ENCODE measurements at places on chromosomes 2 and 18.

DNA sequence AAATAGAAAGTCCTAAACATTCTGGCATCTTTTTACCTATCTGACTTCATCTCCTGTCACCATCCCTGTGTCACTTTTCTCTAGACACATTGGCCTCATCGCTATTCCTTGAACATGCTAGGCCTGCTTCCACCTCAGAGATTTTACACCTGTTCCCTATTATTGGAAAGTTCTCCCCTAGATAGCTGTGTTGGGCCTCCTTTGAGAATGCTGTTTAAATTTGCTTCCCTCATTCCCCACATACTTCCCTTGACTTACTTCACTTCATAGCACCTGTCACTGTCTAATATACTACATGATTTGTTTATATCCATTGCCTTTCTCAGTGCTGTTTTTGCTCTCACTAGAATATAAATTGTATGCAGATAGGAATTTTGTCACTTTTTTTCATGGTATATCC is 317.0 kb upstream of the GCFC2 start:
- DNase-seq, result no peak

GRCh38 chr2:211237586-211238275 is 681.3 kb downstream of the CPS1 start:
- DNase-seq, result no peak

DNA sequence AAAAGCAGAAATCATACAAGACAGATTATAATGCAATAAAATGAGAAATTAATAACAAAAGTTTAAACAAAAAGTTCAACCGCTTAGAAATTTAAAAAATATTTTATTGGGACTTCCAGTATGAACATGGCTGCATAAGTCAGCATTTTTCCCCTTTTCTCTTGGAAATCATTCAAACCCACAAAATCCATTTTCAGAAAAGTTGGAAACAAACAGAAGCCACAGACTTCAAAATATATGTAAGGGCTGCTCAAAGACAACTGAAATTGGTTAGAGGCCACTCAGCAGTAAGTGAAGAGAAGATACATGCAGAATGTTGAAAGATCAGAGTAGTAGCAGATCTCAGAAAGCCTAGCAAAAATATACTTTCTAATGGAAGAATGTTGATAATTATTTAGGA is 194.0 kb downstream of the DYSF start:
- no peak for DNase-seq

DNA sequence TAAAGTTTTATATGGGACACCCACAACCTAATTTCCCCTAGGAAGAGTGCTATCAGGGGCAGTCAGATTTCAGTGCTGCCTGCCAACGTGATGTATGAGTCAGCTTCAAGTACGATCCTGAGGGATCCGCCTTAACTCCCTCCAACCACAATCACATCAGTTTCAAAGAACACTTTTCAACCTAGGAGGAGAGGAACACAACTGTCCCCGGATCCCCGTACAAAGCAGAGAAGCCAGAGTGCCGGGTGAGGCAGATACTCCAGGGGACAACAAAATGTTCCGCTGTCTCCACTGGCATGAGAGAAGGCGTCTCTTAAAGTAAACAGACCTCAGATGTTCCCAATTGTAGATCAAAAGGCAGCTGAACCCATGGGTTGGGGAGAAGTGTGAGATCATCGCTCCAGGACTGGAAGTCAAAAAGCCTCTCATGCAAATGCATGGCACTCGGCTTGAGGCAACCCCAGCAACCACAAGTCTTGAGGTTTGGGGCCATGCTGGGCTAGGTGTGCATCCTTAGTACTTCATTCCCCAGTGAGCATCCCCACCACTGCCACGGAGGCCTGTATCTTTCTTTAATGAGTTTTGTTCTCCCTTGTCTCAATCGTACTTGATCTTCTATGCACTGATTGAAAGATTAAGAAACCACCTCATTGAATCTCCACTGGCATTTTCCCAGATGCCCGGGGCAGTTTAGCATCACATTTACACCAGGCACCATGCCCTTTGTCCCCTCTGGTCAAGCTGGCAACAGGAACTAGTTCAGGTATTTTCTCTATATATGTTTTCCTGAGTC is 91.0 kb upstream of the CCBE1 start:
- DNase-seq, result no peak

GRCh38 chr2:172372436-172372835 is 55.0 kb upstream of the ITGA6 start:
- no peak for DNase-seq

DNA sequence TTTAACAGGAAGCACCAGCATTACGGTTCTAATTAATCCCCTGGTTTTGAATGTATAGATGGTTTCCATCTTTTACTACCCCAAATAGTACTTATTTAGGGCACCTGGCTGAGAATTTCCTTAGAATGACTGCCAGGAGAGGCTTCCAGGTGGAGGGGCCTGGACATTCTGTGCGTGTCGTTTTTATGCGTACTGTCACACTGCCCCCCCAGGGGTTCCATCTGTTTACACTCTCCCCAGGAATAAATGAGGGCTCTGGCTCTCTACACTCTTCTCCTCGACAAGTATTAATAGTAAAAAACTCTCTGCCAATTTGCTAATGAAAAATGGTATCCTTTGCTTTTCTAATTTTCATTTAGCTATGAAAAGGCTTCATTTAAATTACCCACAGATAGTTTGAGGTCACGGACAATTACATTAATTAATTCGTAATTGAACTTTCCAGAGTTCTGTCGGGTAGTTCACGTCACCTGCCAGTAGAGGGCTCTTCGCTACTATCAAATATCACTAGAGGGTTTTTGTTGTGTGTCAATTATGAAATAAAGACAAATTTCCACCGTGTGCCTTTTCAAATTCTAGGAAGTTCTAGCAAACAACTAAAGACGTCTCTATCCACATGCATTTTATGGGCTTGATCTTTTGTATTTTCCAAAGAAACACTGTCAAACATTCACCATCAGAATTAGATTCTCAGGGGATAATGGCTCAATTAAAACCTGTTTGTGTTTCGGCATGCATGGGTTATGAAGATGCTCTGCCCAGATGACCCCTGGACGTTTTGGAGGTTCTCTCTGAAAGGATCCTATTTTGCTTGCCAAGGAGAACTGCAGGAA is 88.8 kb upstream of the ASB18 start:
- DNase-seq, result peak; percentile 4

GRCh38 chr2:109674894-109675534 is 60.9 kb downstream of the SOWAHC start:
- no peak for DNase-seq

DNA sequence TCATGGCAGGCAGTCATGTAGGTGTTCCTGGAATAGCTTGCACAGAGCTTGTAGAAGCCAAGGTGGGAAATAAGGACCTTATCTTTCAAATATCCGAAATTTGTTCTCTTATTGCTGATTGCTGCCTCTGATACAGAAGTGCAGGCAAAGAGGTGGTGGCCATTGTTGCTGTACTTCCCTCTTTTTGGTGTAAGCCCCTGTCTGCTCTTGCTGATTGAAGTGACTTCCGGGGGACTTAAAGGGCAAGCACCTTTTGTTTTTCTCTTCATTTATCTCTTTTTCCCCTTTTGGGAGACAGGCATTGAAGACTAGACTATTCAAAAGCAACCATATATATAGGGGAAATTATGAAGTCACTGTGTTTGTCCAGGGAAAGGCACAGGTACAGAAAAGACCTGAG is 131.6 kb upstream of the OTX1 start:
- DNase-seq, result no peak

GRCh38 chr2:181311837-181312236 is 145.3 kb upstream of the ITGA4 start:
- no peak for DNase-seq

DNA sequence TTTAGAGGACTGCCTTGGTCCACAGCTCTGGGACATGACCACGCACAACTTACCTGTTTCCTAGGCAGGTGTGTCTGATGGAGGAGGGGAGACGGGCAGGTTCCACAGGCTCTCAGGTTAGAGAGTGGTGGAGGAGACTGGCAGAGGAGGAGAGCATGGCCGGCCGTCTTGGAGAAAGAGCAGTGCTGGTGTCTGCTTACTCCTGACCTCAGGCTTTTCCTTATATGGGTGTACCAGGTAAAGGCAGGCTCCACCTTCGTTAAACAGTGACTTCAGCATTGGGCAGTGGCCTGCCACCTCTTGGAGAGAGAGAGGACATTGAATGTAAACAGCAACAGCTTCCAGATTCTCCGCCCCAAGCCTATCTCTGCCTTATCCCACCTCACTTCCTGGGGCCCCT is at the start of gene CAPN13:
Gene CAPN13 (minus strand): TSS at position 198 of the 400 bp plus-strand sequence. CDS start 20,121 bp downstream, outside the sequence.
- DNase-seq, result no peak

- no peak for DNase-seq
These were observed 168.4 kb downstream of the ACKR3 start for GRCh38 chr2:236738030-236738429.

- no peak for DNase-seq
These were observed 37.2 kb downstream of the LCT start for GRCh38 chr2:135799738-135800137.

DNA sequence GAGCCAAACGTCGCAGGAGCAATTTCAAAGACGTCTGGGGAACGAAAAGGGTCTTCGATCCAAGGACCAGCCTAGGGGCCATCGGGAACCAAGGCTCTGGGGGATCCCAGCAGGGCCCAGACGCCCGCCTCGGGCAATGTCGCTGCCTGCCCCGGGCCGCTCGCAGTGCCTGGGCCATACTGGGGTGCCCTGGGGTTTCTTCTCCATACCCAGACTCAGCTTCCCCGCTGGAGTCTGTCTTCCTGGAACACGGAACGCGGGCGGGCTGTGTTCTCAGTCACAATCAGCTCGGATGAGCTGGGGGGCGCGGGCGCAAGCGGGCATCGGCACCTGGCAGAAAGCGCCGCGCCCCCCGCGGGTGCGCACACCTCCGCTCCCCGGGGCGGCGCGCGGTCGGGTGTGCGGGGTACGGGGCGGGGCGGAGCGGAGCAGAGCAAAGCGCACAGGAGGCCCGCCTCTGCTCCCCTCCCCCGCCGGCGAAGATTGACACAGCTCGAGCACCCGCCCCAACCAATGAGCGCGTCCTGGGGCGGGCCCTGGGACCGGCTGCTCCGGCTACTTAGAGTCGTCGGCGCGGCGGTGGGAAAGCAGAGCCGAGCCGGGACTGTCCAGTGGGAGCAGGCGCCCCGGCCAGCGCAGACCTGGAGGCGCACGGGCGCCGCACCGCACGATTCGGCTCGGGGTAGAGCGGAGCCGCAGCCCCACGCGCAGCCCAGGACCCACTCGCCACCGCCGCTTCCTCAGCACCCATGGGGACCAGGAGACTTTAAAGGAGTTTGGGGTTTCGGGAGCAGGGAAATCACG is at the start of gene LRATD1:
Gene LRATD1 (plus strand): TSS at position 585 of the 804 bp plus-strand sequence. CDS start 1,263 bp downstream, outside the sequence.
- no peak for DNase-seq

- DNase-seq, result no peak
These were observed 384.1 kb downstream of the ERBB4 start for GRCh38 chr2:212154477-212154878.

DNA sequence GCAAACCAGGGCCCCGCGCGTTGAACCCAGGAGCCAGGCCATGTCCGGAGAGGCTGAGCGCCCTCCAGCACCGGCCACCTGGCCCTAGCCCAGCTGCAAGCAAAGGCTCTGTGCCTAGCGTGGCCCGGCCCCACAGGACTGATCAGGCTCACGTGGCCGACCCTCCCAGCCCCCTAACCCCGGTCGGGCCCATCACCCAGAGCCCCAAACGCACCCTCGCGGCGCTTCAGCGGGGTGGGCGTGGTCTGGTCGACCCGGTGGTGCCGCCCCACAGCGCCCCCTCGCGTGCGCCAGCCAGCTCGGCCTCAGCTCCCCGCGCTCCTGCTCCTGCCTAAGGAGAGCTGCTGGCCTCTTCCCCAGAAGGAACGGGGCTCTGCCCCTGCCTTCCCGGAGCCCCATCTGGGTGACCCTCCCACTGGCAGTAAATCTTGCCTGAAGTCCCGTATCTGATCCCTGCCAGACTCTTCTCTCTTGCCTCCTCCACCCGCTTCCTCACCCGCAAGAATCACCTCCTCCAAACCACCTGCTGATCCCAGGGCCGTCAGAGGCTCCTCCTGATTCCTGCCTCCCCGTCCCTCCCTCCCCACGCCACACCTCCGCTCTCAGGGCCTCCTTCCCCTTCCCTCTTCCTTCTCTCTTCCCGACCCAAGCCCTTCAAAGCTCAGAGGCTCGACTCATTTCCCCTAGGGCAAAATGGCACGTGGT is 12.3 kb upstream of the TEX51 start:
- no peak for DNase-seq

GRCh38 chr2:127058246-127058953 is 48.6 kb downstream of the BIN1 start:
- DNase-seq, result no peak

GRCh38 chr18:211582-211981 is 53.2 kb downstream of the USP14 start:
- DNase-seq, result no peak

DNA sequence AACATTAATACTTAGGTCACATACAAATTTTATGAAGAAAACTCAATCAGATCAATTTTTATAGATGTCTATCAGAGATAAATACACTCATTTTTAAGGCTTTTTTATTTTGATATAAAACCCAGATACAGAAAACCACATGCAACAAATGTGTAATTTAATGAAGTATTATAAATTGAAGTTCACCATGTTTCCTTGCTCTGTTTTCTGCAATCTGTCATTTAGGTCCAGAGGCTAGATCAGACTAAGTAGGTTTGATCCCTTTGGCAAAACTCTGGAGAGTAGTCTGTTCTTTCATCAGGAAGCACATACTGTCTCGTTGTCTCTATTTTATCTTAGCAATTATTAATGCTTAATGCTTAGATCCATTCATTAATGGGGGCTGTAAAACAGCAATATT is 841.6 kb downstream of the MBD2 start:
- DNase-seq, result no peak

GRCh38 chr2:12107939-12108338 is 361.5 kb downstream of the LPIN1 start:
- no peak for DNase-seq

DNA sequence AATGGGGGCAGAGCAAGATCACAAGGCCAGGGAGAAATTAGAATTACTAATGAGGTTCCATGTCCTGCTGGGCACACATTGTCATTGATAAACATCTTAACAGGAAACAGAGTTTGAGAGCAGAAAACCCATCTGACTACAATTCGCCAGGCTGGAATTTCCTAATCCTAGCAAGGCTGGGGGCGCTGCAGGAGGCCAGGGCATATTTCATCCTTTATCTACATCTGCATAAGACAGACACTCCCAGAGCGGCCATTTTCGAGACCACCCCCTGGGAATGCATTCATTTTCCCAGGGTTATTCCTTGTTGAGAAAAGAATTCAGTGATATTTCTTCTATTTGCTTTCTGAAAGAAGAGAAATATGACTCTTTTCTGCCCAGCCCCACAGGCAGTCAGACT is 152.7 kb downstream of the SUCLG1 start:
- no peak for DNase-seq

DNA sequence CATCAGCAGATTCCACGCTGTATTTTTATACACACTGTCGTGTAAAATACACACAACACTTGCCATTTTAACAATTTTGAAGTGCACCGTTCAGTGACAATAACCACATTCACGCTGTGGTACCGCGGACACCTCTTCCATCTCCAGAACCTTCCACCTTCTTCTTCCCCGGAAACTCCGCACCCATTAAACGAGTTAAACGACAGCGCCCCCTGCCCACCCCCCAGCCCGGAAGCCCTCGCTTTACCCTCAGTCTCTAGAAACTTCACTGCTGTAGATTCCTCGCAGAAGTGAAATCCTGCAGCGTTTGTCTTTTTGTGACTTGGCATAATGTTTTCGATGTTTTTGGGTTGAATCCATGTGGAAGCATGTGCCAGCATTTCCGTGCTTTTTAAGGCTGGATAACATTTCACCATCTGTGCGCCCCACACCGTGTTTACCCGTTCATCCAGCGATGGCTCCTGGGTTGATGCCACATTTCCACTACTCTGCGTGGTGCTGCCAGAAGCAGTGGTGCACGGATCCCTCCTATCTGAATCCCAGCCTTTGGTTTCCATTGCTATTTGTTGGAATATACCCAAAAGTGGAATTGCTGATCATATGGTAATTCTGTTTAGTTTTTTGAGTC is 32.0 kb upstream of the TMEM18 start:
- no peak for DNase-seq

Measured in AML-193 (cell line).